ENCODE measurements at places on chromosomes 1 and 21.
A peak's percentile ranks its signal among the peaks of the same experiment; 100 is the strongest.

GRCh38 chr1:40978886-40979240, 633 bp upstream of the CTPS1 start:
- no peak for DNase-seq

DNA sequence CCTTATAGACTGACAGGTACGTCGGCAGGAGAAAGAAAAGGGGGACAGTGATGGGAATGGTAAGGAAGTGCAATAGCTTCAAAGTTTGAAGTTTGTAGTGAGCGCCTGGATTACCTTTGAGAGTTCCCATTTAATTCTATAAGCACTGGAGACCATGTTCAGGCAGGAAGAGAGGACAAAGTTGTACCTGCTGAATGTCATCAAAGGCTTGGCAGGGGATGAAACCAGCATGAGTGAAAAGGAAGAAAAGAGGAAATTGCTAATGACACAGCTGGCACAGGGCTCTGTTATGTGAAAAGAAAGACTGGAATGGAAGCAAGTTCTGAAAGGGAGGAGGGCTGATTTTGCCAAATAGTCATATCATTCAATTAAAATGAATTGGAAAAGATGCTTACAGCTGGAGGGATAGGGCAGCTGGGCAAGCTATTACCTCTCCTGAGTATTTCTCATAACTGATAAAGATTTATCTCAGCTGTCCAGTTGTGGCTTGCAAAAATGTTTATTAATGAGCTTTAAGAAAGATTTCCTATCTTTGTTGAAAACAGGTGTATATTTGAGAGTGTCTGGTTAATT, 109.2 kb downstream of the HMCN1 start:
- DNase-seq = no peak

GRCh38 chr1:41804176-41804575, 114.5 kb downstream of the HIVEP3 start:
- DNase-seq = no peak

DNA sequence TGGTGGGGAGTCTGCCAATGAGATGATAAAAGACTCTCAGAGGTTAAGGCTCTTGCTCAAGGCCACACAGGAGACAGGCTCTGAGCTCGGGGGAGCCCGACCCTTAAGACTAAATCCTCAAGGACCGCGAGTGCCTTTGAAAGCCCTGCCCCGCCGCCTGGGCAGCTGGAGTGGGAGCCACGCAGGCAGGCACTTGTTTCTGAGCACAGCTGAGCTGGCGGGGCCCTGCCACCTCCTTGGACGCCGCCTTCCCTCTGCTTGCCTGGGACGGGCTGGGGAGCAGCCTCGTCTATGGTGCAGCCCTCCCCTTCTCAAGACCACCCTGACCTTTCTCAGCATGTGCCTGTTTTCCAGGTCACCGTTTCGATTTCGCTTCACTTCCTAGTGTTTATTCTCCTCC, 169.3 kb downstream of the CAMTA1 start:
- no peak for DNase-seq

DNA sequence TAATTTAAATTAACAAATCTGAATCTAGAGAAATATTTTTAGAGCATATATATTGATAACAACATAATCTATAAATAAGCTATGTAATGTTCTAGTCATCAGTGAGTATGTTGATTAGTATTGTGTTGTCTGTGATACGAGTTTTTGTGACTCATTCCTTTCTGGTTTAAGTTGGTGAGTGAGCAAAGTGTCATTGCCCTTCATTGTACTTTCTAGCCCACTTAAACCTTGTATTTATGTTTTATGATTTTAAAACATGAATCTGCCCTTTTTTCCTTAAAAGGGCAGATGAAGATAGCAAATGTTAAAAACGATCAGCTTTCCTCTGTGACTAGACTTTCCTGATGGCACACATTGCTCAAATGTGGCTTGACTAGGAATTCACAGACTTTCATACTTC, 38.5 kb downstream of the MACO1 start:
- DNase-seq = no peak

GRCh38 chr1:40858856-40859416, 3.2 kb downstream of the CITED4 start:
- DNase-seq = no peak

DNA sequence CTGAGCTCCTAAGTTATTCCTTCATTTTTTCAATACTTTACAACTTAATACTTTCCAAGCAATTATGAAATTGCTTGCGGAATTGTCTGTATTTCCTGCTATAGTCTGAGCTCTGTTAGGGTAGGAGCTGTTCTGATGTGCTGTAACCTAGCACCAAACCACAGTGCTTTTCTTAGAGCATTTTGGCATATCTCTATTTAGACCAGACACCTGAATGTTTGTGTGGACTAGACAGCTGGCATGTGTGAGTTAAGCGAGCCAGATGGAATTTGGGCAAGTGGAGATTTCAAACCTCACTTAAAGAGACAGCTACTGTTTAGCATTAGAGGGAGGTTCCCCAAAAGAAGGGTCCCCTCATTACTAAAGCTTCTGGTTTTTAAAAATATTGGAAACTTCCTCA, 106.1 kb downstream of the RWDD3 start:
- DNase-seq = no peak

- no peak for DNase-seq
Measured at GRCh38 chr1:1892079-1892762, 1.3 kb upstream of the GNB1 start.

DNA sequence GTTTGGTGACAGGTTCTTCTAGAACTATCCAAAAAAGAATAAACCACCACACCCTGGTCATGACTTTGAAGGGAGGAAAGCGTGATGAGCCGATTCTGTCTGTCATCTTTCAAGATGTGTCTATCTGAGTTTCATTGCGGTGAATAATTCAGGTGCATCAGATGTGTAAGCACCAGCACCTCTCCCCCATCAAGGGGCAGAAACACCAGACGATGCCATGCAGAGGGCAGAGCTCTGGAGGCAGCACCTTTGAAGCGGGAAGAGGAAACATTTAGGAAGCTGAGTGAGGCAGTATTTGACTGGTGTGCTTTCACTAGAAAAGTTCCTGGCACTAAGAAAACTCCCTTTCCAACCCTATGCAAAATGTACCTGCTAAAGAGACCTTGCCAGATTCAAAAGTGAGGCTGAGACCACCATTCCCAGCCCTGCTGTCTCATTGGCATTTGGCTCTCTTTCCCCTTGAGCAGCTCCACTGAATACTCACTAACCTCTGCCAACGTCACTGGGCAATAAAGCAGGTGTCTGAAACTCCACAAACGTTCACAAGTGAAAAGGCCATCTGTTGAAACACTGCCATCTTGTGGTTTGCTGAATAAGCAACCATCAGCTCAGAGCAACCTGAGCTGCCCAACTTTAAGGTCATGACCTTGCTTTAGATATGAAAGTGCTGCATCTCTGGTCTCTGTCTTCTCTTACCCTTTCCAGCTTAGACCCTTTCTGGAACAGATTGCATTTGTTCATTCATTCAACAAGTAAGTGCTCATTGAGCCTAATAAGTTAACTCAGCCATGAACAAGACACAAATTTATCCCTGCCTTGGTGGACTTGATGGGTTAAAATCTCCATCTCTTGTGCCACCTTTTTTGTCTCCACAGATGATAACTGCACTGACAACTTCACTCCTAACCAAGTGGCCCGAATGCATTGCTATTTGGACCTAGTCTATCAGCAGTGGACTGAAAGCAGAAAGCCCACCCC, 228.6 kb downstream of the PAPPA2 start:
- peak; percentile 59 for DNase-seq

DNA sequence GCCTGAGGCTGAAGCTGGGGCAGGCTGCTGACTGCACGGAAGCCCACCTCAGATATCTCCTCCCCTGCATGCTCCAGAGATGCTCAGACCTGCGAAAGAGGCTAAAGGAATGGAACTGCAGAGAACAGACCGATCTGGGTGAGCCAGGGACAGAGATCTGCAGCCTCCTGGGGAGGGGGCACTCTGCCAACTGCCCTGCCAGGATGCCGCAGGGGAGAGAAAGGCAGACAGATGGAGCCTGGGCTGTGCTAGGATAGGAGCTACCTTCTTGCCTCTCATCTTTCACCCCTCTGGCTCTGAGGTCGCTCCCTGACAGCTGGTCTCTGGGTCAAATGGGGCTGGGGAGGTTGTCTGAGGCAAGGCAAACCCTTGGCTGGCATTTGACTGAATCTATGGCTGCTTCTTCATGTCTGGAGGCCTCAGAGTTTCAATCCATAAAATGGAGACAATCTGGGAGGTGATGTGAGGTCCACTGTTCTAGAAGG, 238.2 kb downstream of the GRIK3 start:
- DNase-seq = no peak

GRCh38 chr1:158901623-158902022, 29.7 kb upstream of the PYHIN1 start:
- no peak for DNase-seq

DNA sequence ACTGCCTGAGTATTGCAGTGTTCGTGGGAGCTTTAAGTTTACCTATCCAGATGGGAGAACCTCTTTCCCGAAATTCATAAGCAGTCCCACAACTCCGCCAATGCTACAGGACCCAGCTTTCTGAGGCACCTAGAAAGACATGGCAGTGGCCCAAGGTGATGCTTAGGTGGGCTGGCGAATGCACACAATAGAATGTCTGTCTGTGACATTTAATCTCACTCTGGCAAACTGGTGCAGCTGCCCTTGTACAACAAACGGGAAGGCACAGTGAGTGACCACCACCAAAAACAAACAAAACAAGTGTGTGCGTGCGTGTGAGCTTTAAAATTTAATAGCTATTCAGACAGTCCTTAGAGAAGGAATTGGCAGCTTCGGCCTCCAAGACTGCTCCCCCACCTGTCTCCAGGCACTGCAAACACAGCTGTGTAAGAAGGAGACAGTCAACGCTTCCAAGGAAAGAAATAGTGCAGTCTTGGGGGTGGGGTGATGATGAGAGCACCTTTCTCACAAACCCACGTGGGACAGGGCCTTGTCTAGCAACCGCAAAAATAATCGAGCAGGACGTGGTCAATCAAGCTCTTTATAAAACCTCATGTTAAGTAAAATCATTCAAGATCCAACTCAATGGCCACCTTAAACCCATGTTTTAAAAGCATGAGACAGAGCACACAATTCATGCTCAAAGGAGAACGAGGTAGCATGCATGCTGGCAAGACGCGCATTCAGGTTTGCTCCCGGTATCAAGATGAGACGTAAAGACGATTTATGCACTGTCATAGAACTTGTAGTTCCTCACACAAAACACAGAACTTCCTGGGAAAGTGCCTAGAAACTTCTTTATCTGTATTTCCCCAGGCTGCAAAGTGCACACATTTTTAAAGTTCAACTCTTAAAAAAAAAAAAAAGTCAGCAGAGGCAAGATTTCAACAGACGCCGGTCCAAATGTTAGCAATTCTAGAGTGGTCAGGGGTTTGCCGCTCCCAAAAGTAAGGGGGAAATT, 84.1 kb downstream of the TM2D1 start:
- no peak for DNase-seq

DNA sequence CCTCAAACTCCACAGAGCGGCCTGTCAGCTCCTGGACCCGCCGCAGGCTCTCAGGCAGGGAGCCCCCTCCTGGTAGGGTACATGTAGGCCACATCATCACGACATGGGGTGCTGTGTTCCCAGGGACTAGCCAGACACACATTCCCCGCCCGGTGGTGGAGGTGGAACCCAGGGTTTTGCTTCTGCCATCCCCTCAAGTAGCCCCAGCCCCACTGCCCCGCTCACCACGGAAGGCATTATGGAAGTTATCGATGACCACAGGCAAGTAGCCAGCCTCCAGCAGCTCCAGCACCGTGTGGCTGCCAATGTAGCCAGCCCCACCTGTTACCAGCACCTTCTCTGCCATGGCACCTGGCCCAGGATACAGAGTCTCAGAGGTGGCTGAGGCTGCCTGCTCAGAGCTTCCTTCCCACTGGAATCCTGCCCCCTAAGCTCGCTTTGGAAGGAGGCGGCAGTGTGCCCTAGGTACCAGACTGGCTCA, 1.9 kb downstream of the GALE start:
- DNase-seq = no peak

DNA sequence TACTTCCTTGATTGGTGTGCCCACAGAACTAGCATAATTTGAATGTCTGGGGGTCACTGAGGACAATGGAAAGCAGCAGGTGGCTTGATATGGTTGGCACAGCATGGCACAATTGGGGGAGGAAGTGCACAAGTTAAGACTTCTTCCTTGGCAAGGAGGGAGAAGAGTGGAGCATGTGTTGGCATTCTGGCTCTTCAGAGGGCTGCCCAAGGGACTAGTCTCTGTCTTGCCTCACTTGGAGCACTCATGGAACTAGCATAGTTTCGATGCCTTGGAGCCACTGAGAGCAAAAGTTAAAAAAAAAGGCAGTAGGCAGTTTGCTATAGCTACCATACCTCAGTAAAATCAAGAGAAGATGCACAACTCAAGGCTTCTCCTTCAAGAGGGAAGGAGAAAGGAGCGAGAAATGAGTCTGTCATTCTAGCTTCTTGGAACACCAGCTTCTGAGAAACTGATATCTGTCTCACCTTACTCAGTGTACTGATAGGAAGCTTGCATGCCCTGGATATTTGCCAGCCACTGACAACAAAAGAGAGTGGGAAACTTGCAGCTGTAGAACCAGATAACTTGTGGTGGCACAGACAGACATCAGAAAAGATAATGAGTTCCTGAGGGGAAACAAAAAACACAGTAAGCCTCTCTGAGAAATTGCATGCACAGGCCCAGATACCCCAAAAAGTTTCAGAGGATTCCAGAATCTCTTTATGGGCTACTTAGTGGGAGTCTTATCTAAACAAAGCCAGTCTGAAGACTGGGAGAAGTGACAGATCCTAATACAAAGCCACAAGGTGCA, 207.5 kb upstream of the SAMSN1 start:
- DNase-seq = no peak

- peak; percentile 60 for DNase-seq
Measured at GRCh38 chr1:210321131-210321530, 7.6 kb upstream of the HHAT start.

DNA sequence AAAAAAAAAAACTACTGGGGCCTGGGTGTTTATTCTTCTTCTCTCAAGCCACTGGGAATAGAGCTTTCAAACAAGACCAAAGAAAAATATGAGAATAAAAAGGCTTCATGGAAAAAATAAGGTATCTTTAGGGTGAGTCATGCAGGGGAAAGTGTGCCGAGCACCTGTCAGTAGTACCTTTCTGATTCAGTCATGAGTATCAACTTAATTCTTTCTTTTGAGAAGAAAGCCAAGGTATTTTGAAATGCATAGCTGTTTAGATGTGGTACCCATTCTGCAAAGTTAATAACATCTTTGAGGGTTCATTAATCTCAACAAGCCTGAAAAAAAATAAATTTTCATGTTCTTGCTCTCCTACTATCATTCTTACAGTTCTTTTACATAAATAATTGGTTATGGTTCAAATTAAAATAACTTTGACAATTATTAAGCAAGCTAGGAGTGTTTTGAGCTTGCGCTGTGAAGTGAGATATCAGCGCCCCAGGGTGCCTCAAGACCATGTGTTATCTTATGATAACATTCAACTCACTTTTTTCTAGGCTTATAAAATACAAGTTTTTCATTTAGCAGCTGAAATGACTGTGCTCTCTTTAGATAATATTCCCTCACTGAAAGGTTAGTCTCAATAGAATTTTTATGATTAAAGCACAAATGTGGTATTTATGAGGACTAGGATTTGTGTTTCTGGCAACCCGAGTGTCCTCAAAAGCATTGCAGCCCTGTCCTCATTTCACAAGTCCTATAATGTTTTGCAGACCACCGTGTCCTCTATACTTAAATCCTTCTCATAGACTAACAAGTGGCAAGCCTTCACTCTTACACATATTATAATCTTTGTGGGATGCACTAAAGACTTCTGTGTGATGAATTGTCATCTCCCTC, 138.6 kb downstream of the SLC44A5 start:
- no peak for DNase-seq
